A172 (cell line): ENCODE measurements at places on chromosomes 6 and 20.

GRCh38 chr6:9943986-9944385 lies 470.9 kb downstream of the TFAP2A start:
- no peak for DNase-seq

DNA sequence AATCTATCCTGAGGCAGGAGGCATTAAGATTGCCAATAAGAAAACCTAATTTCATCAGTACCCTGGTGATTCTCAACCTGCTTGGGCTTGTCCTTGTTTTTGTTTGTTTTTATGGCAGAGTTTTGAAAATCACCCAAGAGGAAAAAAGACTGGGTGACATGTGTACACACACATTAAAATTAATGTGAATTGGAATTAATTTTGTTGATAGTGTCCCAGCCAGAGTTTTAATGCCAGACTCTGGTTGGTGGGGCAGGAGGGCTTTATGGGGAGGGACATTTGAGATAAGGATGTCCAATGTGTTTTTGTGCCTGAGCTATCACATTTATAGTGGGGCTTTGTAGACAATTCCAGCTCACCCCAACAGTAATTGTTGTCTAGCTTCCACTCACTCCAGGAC lies 184.6 kb downstream of the ID4 start:
- DNase-seq: no peak

DNA sequence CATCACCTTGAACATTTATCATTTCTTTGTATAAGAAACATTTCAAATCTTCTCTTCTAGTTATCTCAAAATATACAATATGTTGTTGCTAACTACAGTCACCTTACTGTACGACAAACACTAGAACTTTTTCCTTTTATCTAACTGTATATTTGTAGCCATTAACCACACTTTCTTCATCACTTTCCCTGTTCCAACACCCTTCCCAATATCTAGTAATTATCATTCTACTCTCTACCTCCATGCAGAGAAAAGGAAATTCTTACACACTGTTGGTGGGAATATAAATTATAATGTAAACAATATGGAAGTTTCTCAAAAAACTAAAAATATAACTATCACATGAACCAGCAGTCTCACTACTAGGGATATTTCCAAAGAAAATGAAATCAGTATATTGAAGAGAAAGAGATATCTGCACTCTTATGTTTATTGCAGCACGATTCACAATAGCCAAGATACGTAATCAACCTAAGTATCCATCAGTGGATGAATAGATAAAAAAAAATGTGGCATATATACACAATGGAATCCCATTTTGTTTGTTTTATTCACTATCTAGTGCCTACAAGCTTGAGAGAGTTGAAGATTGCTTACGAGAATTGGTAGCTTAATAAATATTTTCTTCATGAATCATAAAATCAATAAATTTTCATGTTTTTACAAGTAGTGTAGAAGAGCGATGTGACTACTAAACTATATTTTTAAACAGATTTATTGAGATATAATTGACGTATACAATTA lies 2.4 kb downstream of the RHAG start:
- DNase-seq: no peak

DNA sequence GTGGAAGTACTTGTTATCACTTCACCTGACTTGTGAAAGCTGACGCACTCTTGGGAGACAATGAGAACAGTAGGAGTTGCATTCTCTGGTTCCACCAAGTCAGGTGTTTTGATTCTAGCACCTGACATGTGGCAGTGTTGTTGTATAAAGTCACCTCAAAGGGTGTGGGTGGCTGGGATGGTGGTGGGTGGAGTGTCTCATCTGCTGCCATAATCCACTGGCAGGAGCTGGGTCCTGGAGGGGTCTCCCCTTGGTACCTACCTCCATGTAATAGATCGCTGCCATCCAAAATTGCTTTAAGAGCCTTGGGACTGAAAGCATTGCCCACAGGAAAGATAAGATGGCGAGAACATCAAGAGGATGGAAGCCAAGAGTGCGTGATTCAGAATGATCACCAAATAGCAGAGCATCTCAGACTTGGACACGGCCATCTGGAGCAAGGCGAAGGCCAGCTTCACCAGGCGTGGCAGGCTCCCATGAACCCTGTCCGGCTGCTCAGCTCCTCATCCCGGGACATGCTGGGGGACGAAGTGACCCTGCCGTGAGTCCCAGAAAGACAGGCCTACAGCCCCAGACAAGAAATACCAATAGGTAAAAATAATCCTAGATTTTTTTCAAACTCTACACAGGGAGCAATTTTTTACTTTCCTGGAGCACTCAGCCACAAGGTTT lies 56.6 kb downstream of the NPEPL1 start:
- no peak for DNase-seq

DNA sequence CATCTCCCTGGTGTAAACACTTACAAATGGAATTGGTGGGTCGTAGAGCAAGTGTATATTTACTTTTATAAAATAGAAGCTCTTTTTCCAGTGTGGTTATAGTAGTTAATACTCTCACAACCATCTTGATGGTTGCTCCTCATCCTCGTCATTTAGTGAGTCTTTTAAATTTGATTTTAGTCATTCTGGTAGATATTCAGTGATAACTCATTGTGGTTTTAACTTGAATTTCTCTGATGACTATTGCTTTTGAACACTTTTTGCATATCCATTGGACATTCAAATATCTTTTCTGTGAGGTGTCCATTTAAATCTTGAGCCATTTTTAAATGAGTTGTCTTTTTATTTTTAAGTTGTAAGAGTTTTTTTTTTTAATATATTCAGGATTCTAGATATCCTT lies 189.2 kb upstream of the PHACTR1 start:
- DNase-seq: no peak
